ENCODE measurements at places on chromosomes 7 and 10.

DNA sequence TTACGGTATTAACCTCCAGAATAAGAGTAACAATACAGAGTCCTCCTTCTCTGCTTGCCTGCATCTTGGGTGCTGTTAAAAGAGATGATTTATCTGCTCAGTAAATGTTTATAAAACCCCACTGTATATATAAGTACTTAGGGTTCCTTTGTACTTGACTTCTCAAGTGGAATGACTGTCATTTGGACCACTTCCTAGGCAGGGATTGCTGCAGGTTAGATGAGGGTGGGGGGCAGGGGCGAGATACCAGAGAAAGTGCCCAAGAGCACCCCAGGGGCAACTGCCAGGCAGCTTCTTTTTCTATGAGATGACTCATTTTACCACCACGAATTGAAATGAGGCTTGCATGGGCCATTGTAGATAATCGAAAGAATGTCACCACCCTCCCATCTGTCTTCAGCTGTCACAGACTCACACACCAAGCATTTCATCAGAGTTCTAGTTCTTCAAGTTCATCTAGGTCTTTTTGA lies 421.9 kb upstream of the GALNT17 start:
- DNase-seq: no peak

GRCh38 chr10:83698899-83699298 lies 440.4 kb upstream of the GHITM start:
- no peak for DNase-seq

GRCh38 chr7:95686109-95686508 lies 86.2 kb upstream of the DYNC1I1 start:
- DNase-seq: no peak

DNA sequence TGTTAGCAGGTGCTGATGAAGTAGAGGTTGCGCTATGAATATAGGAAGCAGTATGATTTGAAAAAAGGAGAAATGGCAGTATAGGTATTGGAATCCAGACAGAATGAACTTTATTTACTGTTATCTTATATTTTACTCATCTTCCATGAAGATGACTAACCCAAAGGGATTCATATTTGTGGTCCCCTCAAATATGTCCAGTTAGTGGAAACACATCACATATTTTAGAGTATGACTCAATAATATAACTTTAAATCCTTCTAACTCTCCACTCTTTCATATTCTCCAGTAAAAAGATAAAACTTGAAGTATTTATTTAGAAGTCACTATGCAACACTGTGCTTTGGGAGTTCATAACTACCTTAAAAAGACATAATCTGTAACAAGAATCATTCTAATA lies 286.5 kb upstream of the LRRTM3 start:
- DNase-seq: no peak

GRCh38 chr7:2821842-2822507 lies 22.1 kb downstream of the GNA12 start:
- no peak for DNase-seq

GRCh38 chr7:85232068-85232467 lies 45.2 kb upstream of the SEMA3D start:
- no peak for DNase-seq

DNA sequence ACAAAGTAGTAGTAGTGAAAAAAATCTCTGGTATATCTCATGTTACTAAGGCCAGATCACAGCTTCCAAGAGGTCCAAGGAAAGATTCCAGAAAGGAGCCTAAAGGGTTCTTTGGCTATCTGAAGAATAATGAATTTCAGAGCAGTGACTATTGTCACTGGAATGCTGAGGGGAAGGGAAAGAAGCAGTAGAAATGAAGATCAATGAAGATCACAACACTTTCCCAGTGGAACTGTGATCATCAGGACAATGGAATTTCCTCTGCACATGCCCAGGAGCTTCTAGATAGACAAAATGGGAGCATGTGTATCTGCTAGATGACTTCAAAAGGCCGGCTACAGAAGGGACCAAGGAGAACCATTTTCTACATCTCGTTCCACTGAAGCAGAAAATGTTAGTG lies 219.5 kb upstream of the PHYHIPL start:
- DNase-seq: no peak

DNA sequence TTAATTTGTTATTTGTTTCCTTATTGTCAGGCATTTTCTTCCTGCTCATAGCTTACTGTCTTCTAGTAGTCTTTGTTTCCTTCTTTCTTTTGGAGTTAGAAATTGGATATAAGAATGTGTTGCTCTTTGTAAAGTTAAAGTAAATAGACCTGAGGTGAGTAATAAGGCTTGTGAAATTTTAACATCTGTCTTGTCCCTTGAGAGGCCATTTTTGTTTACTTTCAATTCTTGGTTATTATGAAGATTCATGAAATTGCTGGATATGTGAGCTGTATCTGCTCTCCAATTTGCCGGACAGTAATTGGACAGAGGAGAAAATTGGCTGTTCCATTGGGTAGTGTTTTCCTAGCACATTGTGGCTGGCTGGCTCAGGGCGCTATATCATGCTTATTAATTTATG lies 260.7 kb downstream of the EXOC4 start:
- no peak for DNase-seq

DNA sequence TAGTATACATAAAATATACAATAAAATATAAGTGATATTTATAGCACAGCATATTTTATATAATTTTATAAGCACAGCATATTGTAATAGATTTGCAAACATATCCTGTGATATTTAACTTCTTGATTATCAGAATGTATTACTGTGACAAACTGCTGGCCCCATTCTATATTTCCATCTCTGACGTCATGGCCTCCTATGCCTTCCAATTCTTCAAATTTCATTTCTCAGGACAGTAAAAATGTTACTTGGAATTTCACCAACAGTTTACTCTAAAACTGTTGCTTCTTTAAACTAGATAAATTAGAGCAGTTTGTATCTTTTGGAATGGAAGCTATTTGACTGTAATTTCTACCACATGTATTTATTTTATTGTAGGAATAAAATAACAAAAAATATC lies 102.5 kb upstream of the SLC25A13 start:
- DNase-seq: no peak

DNA sequence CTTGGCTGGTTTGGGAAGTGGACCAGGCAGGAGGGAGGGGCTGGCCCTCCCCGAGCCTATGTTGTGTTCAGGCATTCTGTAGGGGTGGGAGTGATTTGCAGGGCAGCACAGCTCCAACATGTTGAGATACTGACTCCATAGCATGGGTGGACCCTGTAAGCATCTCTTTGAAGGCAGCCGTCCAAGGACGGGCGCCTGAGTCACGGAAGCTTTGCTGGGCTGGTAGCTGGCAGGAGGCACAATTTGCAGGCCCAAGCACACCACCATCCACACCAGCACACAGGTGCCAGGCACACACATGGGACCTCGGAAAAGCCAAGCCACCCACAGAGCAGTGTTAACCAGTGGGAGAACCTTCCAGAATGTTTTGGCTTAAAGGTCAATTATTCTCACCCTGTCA lies 505.1 kb upstream of the FOXK1 start:
- no peak for DNase-seq

GRCh38 chr10:21495002-21495751 lies 30.3 kb downstream of the SKIDA1 start:
- no peak for DNase-seq

- DNase-seq: no peak
Observed at GRCh38 chr7:27872356-27873275, 132.7 kb downstream of the TAX1BP1 start.

- no peak for DNase-seq
Observed at GRCh38 chr10:91762878-91763277, 35.3 kb upstream of the TNKS2 start.

- DNase-seq: no peak
Observed at GRCh38 chr7:90166153-90166552, 11.9 kb downstream of the STEAP1 start.

GRCh38 chr10:3074145-3074665 lies 6.9 kb downstream of the PFKP start:
- no peak for DNase-seq

DNA sequence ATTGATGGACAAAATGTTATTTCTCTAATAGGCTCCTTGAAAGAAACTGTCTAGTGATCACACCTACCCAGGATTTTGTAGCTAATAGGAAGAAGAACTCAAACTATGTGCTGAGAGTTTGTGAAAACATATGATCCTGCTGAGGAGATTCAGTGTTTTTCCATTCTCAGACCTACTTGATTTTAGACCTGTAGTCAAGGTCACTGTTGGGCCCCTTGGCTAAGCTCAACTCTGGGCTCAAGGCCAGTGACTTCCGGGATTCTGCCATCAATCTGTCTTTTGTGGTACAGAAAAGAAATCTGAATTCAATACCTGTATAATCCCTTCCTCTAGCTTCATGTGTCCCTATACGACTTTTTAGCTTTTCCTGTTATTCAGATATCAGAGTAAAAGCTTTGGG lies 79.7 kb upstream of the FERD3L start:
- no peak for DNase-seq

GRCh38 chr7:37770838-37771237 lies 77.6 kb upstream of the NME8 start:
- no peak for DNase-seq

GRCh38 chr7:129898007-129898406 lies 54.8 kb downstream of the UBE2H start:
- DNase-seq: no peak

DNA sequence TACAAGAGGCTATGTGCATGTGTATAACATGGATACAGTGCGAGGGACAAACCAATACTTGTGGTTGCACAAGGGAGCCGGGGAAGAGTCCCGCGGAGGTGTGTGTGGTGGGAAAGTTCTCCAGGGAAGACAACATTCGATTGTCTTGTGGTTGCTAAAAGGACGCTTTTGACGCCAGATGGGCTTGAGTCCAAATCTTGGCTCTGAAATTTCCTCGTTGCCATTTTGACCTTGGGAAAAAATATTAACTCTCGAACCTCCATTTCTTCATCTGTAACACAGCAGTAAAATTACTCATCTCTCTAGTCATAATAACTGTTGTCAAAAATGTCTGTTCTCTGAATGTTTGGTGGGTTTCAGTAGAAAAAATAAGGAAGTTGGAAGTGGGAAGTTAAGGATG lies 16.5 kb downstream of the PLXDC2 start:
- DNase-seq: no peak

- DNase-seq: no peak
Observed at GRCh38 chr10:59971915-59972314, 65.6 kb upstream of the CCDC6 start.

DNA sequence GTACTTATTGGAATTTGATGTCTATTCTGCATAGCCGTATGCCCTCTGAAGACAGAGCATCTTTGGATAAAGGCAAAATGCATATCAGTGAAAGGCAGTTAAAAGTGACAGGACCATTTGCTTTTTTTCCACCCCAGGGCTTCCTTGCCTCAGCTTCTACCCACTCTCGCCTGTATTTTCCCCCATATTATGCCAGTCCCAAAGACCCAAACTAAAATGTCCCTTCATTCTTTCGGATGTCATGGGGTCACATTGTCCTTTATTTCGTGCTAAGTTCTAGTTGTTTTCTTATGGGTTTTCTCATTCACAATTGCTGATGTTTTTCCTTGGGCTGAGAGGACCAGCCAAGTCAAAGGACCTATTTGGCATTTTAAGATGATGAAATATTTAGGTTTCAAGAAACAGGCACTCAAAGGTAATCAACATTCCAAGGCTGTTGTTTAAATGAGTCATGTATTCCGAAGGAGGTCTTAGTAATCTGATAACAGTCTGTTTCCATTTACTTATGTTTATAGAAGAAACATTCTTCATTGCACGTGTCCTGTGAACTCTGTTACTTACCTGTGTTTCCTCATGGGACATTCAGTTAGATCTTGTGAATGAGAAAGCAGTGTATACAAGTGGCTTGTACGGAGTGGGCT lies 74.1 kb downstream of the DNAH11 start:
- DNase-seq: no peak

GRCh38 chr10:110107887-110108286 lies 99.5 kb upstream of the MXI1 start:
- no peak for DNase-seq

GRCh38 chr10:48364659-48365405 lies 58.4 kb downstream of the MAPK8 start:
- no peak for DNase-seq

DNA sequence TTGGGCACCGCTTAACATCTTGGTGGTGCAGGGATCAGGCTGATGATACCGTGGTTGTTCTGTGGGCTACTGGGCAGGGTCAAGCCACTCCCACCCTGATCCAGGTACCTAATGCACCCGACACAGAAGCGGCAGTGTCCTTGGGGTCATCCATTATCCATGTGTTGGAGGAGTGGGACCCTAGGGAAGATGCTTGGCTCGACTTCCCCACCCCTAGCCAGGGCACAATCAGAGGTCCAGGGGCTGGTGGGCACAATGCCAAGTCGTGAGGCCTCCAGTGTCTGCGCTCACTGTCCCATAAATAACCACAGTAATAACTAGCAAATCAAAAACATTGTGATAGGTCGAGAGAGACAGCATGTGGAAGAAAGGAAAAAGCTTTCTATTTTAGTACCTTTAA lies 37.7 kb downstream of the HTRA1 start:
- no peak for DNase-seq

DNA sequence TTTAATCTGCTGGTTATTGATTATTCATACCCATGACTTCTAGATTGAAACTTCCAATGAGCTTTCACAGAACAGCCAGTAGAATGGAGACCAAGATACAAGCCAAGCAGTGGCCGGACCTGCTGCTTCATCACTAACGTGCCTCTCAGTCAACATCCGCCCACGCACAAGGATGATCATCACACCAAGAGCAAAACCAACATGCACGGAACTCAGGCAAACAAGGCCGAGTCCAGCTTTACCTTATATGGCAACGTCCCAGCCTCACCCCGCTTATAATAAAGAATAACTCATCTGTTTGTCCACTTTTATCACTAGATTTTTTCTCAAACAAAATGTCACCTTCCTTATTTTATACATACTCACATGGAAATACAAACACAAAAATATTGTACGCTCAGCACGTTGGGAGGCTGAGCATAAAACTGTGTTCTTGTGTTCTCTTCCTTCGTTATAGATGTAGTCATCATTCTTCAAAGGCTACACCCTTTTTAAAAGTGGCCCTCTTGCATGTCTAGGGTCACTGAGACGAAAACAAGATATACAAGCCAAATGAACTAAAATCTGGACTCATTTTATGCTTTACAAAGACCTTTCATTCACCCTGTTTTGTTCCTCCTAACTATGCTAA lies 122.7 kb downstream of the SFMBT2 start:
- no peak for DNase-seq

DNA sequence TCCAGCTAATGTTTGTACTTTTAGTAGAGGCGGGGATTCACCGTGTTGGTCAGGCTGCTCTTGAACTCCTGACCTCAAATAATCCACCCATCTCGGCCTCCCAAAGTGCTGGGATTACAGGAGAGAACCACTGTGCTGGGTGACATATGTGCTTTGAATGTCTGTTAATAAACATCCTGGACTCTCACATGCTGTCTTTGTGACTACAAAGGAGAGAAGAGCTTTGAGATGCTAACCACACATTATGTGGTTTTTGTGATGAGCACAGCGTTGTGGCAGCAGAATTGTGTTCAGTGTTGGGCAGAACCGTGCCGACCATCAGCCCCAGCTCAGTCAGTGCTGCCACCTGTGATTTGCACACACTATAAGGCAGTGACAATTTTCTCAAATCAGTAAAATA lies 500.1 kb upstream of the KLF6 start:
- no peak for DNase-seq

All from stimulated activated CD8-positive, alpha-beta memory T cell treated with anti-CD3 and anti-CD28 coated beads, Interleukin-4, amount 100 ng/mL, for 48 hours (primary cell).